ENCODE measurements at places on chromosomes 1 and 21.

DNA sequence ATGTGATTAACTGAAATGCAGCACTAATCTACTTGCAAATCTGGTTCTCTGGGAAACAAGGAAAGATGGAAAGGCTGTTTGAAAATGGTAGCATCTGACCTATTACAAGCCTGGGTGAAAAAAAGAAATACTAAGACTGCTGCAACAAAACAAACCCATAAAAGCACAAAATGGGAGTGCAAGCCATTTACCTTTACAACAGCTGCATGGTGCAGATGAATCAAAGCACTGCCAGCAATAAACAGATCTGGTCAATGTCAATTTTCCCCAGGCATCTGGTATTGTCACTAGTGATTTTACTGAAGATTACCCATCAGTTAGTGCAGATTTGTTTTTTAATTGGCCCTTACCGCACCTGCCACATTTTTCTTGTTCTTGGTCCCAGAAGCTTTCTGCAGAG, 1341.7 kb downstream of the PLA2G4A start:
- no peak for DNase-seq

- no peak for DNase-seq
These were observed 9.0 kb upstream of the CSF1 start for GRCh38 chr1:109901524-109902145.

DNA sequence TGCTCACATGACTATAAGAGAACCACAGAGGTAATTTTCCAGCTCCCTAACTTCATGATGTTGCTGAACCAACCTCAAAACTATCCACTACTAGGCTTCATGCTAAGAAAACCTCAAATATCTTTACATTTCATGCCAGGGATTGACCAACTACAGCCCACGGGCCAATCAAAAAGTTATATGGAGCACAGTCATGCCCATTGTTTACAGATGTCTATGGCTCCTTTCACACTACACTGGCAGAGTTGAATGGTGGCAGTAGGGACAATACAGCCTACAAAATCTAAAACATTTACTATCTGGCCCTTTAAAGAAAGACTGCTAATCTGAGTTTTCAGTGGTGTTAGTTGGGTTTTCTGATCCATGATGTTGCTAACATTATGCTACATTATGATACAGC, 154.8 kb downstream of the TM2D1 start:
- DNase-seq: no peak

DNA sequence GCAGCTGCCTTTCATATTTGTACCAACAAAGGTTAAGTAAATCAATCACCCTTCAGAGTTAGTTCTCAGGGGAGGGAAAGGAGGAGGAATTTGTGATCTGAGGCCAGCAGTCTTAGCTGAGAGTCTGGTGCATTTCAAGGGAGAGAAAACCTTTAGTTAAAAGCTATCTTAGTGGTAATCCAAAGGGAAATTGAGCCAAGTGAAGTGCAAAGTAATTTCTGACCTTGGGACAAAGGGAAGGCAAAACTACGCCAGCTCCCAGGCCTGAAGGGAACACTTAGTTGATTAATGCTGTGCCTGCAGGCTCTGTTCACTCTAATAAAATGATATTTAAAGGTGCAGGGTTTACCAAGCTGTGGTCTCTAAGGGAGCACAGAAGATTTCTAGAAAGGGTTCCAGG, 23.1 kb upstream of the FMOD start:
- DNase-seq: no peak

- DNase-seq: no peak
These were observed 34.0 kb downstream of the TBCE start for GRCh38 chr1:235401251-235401650.

DNA sequence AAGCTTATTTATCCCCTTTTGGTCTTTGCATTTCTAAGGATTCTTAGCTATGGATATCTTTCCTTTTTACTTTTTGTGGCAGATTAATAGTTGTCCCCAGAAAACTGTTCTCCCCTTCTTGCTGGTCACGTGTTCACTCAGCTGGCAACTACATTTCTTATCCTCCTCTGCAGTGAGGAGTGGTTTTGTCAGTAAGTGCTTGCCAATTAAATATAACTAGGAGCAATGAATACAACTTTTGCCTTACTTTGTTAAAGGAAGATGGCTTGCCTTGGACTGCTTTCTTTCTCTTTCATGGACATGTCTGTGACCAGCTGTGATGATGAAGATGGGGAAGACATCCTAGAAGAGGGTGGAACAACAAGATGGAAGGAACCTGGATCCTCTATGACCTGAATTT, 15.6 kb upstream of the ALG14 start:
- no peak for DNase-seq

DNA sequence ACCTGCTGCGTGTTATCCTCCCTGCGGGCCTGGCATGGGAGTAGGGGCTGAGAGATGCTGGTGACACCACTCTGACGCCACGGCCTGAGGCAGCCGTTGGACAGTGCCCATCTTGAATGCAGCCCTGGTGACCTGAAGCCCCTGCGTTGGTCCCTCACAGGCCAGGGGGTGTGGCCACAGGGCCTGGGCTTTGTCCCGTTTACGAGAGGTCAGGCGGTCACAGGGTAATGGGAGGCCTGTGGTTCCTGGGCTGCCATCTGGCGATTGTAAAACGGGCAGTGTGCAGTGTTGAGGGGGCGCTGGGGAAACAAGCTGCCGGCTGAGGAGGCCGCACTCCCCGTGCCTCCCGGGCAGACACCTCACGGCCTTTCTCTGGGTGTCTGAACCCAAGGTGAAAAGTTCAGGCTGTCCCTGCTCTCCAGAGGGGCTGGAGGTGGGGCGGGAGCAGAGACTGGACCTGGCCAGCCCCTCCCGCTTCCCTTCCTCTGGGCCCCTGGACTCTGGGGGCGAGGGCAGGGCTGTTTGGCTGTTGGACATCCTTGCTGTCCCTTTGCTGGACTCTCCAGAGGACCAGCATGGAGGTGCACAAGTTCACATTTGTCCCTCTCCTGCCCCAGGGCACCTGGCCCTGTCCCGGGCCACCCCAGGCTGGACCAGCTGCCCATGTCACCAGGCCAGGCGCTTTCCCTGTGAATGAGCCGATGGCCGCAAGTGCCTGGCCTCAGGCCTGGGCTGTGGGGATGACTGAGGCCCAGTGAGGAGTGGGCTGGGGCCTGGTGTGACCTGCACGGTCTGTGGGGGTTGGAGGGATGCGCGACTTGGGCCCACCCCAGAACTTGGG, 42.4 kb downstream of the SKI start:
- DNase-seq: no peak

Measured in spinal cord (tissue), 10 donors.